Naive thymus-derived CD4-positive, alpha-beta T cell (primary cell): ENCODE measurements at places on chromosomes 5 and 9. TPM values are rescaled to one million over a fixed set of nuclear protein-coding genes. Genes with fewer than 3 reads are reported as not detected.

Gene TSLP
- not detected for polyA plus RNA-seq

Gene ADAMTS19
- not detected for polyA plus RNA-seq

Gene SPRY4
- polyA plus RNA-seq: not detected

Gene C9orf153
- polyA plus RNA-seq: not detected

DNA sequence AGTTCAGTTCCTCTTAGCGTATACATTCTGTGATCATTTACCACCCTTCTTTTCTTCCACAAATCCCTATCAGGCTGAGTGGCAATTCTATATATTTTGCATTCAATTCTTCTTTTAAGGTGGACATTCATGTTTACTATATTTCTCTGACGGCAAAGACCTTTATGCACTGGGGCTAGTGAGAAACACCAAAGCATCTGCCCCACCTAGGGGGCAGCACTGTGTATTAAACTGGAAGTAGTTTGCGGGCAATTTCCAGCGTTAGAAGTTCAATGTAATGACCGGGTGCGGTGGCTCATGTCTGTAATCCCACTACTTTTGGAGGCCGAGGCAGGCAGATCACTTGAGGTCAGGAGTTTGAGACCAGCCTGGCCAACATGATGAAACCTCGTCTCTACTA lies 27.9 kb upstream of the FBXL7 start:
- H3K36me3 ChIP-seq: no peaks in the 10 kb centered on the region
- no peaks in the 10 kb centered on the region for H3K4me1 ChIP-seq
- H3K27me3 ChIP-seq: no peaks in the 10 kb centered on the region
- DNase-seq: no peak

DNA sequence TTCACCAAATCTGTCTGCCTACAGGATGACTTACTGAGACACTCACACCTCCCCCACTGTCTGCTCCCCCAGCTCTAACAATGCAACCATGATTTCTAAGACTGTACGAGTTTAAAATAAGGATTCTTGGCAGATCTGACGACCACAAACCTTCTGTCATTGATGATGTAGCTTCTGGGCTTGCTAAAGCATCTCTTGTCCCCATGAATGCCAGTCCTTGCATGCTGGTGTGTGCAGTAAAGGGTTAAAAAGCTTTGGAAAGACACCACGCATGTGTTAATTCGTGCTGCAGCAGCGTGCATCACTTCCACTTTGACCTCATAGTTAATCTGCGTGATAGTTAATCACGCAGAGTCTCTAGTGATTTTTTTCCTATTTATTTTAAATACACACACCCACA lies 411 bp upstream of the GABRG2 start:
- no peaks in the 10 kb centered on the region for H3K27me3 ChIP-seq
- no peak for DNase-seq
- H3K36me3 ChIP-seq: no peaks in the 10 kb centered on the region
- H3K4me1 ChIP-seq: no peaks in the 10 kb centered on the region

- peak; percentile 38 for DNase-seq
- no peak overlapping the region for H3K4me3 ChIP-seq
Observed at GRCh38 chr5:157106630-157107461, 2.0 kb downstream of the HAVCR2 start.

DNA sequence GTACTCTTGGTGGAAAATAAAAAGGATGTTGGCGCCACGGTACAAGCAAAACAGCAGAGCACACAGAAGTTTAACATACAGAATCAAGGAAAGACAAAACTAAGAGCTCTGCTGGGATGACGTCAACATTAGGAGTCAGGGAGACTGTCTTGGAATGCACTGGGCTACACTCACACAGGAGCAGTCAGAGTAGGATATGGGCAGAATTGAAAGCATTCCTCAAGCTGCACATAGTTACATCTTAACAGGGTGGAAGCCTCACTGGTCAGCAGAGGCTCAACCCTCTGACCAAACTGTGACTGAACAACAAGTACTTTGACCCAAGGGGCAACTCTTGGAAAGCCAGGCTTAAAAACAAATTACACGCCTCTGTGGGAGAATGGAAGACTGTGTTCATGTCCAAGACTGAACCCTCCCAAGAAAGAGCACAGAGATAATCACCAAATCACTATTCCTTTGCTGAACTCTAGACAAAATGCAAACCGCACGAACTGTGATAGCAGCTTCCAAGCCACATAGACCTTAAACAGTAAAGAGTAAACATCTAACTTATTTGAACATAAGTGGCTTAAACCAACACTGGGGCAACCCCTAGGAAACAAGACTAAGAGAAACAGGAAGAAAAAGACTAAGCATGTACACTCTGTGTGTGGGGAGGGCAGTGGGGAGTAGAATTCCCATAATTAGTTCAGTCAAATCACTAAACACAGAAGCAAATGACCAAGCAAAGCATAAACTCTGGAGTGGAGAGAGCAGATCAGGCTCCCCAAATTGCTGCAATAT lies 772.7 kb downstream of the PRELID2 start:
- no peak overlapping the region for H3K4me3 ChIP-seq
- DNase-seq: no peak
- no peak overlapping the region for H3K27ac ChIP-seq
- H3K4me1 ChIP-seq: no peaks in the 10 kb centered on the region
- H3K36me3 ChIP-seq: no peaks in the 10 kb centered on the region
- no peaks in the 10 kb centered on the region for H3K27me3 ChIP-seq

- no peak for DNase-seq
- no peak overlapping the region for H3K27ac ChIP-seq
- no peaks in the 10 kb centered on the region for H3K27me3 ChIP-seq
- no peaks in the 10 kb centered on the region for H3K36me3 ChIP-seq
- no peak overlapping the region for H3K4me3 ChIP-seq
Observed at GRCh38 chr5:80277191-80277590, 21.3 kb upstream of the SERINC5 start.

DNA sequence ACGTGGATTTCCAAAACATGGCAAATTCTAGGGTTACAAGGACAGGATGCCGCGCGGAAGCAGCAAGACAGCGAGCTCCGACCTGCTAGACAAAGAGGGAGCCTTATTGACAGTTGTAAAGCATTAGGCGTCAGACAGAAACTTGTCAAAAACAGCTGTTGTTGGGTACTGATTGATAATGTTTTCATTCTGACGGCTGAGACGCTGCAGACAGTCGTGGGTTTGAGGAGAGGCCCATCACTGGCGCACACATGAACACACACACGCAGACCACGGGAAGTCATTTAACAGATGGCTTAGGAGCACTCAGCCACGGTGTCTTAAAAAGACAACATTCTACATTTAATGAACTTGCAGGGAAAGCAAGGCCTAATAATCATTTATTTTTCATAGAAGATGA lies 324.0 kb downstream of the NDUFS4 start:
- H3K27me3 ChIP-seq: no peaks in the 10 kb centered on the region
- H3K4me3 ChIP-seq: no peak overlapping the region
- DNase-seq: no peak
- no peaks in the 10 kb centered on the region for H3K4me1 ChIP-seq

DNA sequence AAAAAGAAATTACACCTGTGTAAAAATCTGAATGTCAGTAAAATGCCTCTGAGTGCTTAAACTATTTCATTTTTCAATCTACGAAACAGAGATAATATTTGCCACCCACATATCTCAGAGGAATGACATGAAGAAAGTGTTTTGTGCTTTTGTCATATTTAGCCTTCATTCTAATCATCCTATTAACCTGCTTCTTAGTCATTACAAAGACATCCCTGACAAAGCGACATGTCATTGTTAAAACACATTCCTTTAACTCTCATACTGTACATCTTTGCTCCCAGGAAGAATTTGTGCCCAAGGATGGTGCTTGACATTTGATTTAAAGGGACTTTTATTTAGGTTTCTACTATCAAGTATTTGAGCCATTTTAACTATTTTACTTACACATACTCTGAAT lies 275.9 kb downstream of the DMRTA1 start:
- no peak overlapping the region for H3K4me3 ChIP-seq
- no peaks in the 10 kb centered on the region for H3K27me3 ChIP-seq
- DNase-seq: no peak
- no peaks in the 10 kb centered on the region for H3K4me1 ChIP-seq

GRCh38 chr5:109652096-109652495 lies 37.6 kb upstream of the MAN2A1 start:
- no peaks in the 10 kb centered on the region for H3K36me3 ChIP-seq
- DNase-seq: no peak
- H3K27me3 ChIP-seq: no peaks in the 10 kb centered on the region
- peaks cover under 1% of the 10 kb centered on the region for H3K4me1 ChIP-seq
- no peak overlapping the region for H3K27ac ChIP-seq

DNA sequence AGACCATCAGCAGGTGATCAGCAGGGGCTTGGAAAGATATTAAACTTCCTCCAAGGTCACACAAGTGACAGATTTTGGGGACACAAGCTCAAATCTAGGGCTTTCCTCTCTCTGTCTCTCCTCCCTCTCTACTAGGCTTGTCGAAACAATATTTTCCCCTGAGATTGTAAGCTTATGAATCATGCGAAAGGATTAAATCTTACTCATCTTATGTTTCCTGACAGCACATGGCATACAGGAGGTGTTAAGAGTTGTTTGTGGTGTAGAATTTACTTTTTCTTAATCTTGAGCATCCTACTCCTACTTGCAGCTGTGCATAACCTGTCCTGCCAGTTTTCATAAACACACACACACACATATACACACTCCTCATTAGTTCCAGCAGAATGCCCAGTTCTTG lies 186.3 kb downstream of the MARCHF11 start:
- H3K4me3 ChIP-seq: no peak overlapping the region
- no peaks in the 10 kb centered on the region for H3K27me3 ChIP-seq
- H3K4me1 ChIP-seq: no peaks in the 10 kb centered on the region
- no peak for DNase-seq
- H3K36me3 ChIP-seq: no peaks in the 10 kb centered on the region
- H3K27ac ChIP-seq: no peak overlapping the region

DNA sequence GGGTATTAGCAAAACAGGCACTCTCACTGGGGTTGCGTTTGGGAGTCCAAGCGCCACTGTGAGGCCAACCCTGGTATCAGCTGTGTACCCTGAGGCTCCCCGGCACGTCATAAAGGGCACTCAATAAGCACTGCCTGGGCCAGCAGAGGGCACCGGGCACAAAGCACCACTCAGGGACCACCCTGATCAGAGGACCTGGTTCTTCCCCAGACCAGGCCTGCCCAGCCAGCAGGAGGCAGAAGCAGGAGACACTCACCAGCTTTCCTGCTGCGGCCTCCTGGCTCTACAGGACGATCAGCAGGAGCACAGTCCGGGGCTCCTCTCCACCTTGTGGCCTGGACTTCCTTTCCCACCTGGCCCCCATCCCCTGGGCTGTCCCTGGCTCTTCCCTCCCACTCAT lies 12.6 kb downstream of the MGAT1 start:
- no peak overlapping the region for H3K27ac ChIP-seq
- peaks cover 5% of the 10 kb centered on the region for H3K36me3 ChIP-seq
- peaks cover 7% of the 10 kb centered on the region for H3K4me1 ChIP-seq
- no peaks in the 10 kb centered on the region for H3K27me3 ChIP-seq
- H3K4me3 ChIP-seq: no peak overlapping the region

DNA sequence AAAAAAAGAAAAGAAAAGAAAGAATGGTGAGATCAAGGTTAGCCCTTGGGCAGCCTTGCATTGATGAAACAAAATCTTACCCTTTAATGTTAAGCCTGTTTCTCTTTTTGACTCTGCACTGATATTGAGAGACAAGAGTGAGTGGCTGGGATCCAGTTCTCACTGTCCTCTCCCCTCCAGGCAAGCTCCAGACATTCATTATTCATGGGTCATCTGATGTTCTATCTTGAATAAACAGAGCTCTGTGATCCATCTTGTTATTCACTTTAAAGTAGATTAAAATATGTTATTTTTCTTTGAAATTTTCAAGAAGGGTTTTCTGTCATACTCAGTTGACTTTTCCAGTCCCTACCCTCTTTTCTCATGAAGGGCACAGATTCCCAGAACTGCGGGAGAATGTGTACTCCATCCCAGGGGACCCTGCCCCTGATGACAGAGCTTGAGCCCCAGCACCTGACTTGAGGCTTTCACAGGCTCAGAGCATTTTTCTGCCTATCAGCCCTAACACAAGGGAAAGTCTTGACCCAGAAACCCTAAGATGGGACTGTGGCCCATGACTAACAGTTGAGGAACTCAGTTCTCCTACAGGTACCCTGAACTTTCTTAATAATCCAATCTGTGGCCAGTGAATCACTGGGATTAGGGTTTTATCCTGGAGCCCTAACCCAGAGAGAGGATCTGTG lies 24.1 kb downstream of the ACTL7B start:
- no peak overlapping the region for H3K27ac ChIP-seq
- H3K27me3 ChIP-seq: no peaks in the 10 kb centered on the region
- DNase-seq: no peak
- no peaks in the 10 kb centered on the region for H3K36me3 ChIP-seq
- no peak overlapping the region for H3K4me3 ChIP-seq

DNA sequence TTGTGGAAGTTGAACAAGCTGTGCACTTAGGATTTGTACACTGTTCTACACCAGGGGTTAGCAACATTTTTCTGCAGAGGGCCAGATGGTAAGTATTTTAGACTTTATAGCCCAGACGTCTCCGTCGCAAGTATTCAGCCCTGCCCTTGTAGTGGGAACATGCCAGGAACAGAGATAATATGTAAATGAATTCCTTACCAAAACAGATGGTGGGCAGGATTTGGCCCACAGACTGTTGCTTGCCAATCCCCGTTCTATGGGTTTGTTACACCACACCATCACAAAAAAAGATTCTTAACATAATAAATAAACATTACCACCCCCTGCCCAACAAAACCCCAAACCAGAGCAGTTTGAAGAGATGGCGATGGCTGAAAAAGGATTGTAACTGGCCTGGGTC lies 74.3 kb downstream of the AMBP start:
- no peaks in the 10 kb centered on the region for H3K36me3 ChIP-seq
- no peaks in the 10 kb centered on the region for H3K4me1 ChIP-seq
- H3K4me3 ChIP-seq: no peak overlapping the region
- no peak for DNase-seq
- no peak overlapping the region for H3K27ac ChIP-seq

- no peak overlapping the region for H3K27ac ChIP-seq
- no peaks in the 10 kb centered on the region for H3K4me1 ChIP-seq
- H3K4me3 ChIP-seq: no peak overlapping the region
- DNase-seq: no peak
- no peaks in the 10 kb centered on the region for H3K36me3 ChIP-seq
- no peaks in the 10 kb centered on the region for H3K27me3 ChIP-seq
Observed at GRCh38 chr5:175282611-175283225, 161.3 kb downstream of the DRD1 start.

- no peaks in the 10 kb centered on the region for H3K27me3 ChIP-seq
- no peaks in the 10 kb centered on the region for H3K36me3 ChIP-seq
- H3K27ac ChIP-seq: no peak overlapping the region
- DNase-seq: no peak
- H3K4me3 ChIP-seq: no peak overlapping the region
Observed at GRCh38 chr5:147303251-147303650, 68.4 kb downstream of the STK32A start.

DNA sequence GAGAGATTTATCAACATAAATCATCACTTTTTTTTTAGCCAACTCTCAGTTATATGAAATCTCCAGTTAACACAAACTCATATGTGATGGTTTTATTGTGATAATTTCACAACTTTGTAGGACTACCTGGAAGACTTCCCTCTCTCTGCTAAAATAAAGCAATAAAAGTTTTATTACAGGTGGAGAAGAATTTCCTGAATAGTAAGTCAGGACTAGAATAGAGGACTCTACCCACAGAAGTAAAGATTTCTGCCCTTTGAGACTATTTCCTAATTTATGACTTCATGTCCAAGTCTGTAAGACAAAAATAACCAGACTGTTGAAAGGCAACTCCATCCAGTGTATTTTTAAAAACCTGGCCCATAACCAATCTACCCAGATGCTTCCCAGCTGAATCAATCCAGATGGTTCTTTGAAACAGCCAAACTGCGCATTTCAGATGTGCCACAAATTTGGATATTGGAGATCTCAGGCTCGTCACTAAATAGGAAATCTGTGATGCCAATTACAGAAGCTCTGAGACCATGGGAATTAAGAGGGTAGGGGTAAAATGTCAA lies 234.0 kb upstream of the NMUR2 start:
- no peaks in the 10 kb centered on the region for H3K4me1 ChIP-seq
- H3K27ac ChIP-seq: no peak overlapping the region
- no peak overlapping the region for H3K4me3 ChIP-seq
- H3K36me3 ChIP-seq: no peaks in the 10 kb centered on the region
- no peaks in the 10 kb centered on the region for H3K27me3 ChIP-seq
